Activated CD8-positive, alpha-beta T cell treated with anti-CD3 and anti-CD28 coated beads for 36 hours (primary cell): ENCODE measurements at places on chromosomes 13 and 19. TPM values are rescaled to one million over a fixed set of nuclear protein-coding genes. Genes with fewer than 3 reads are reported as not detected.
A peak's percentile ranks its signal among the peaks of the same experiment; 100 is the strongest.

The HSH2D gene
- total RNA-seq, result 25.5 TPM

The ZNF626 gene
- total RNA-seq, result 11.1 TPM

The SLC7A10 gene
- not detected for total RNA-seq

The CCL25 gene
- total RNA-seq, result not detected

The SLC27A5 gene
- total RNA-seq, result 26.6 TPM

The CCNE1 gene
- total RNA-seq, result 25.7 TPM

The NPAS1 gene
- 0.65 TPM for total RNA-seq

The SPC24 gene
- 70.9 TPM for total RNA-seq

DNA sequence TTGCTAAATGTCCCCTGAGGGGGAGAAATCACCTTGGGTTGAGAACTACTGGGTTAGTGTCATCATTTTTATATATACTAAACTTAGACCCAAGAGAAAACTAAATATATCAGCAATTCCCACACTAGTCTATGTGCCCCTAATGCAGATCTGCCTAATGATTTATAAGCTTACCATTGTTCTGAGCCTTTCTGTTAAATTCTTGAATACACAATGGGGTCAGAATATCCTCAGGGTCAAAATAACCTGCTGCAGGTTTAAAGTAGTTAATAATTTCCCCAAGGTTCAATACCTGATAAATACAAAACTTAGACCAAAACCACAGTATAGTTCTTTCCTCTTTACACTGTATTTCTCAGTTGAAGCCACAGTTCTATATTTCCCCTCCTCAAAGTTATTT, 4.6 kb downstream of the VWA8 start:
- no peak overlapping the region for H3K4me3 ChIP-seq
- no peak overlapping the region for H3K27ac ChIP-seq
- H3K27me3 ChIP-seq, result no peaks in the 10 kb centered on the region
- peaks cover 16% of the 10 kb centered on the region for H3K36me3 ChIP-seq
- DNase-seq, result no peak
- H3K4me1 ChIP-seq, result peaks cover 53% of the 10 kb centered on the region

GRCh38 chr19:2175742-2176141, 12.0 kb downstream of the DOT1L start:
- no peaks in the 10 kb centered on the region for H3K27me3 ChIP-seq
- no peak overlapping the region for H3K4me3 ChIP-seq
- peaks cover 43% of the 10 kb centered on the region for H3K4me1 ChIP-seq
- H3K27ac ChIP-seq, result no peak overlapping the region
- H3K36me3 ChIP-seq, result peaks cover 31% of the 10 kb centered on the region

DNA sequence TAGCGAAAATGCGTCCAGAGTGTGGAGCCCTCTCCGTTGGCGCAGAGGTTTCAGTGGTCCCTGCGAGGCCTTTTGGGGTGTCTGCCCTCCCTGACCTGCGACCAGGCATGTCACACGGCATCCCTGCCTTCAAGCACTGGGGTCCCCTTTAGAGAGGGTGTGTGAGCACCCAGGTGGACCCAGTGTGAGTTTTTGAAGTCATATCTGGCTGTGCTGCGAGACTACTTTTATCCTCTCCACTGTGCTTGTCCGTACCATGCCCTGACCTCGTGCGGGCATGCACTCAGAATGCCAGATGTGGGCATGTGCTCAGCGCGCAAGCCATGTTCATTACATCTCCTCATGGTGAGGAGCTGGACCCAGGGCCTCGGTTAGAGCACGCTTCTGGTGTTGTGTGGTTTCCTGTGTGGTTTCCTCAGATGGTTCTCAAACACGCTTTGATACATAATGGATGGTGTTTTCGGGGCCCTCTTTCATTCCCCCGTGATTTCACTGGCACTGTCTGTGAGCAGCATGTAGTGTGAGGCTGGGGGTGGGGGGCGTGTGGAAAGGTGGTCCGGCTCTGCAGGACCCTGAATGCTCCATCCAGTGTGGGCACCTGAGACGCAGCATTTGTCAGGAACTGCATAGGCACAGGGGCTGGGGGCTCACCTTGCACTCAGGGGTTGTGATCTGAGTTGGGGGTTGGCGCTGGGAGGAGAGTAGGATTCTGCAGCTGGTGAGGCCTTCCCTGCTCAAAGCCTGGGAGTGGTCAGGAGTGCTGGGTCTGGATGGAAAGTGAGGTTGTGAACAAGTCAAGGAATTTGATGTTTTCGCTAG, 2.3 kb downstream of the TFDP1 start:
- peak overlapping the region; percentile 87 for H3K4me3 ChIP-seq
- DNase-seq, result peak; percentile 26
- H3K27me3 ChIP-seq, result no peaks in the 10 kb centered on the region
- peaks cover 40% of the 10 kb centered on the region for H3K4me1 ChIP-seq
- H3K27ac ChIP-seq, result peak overlapping the region; percentile 57

DNA sequence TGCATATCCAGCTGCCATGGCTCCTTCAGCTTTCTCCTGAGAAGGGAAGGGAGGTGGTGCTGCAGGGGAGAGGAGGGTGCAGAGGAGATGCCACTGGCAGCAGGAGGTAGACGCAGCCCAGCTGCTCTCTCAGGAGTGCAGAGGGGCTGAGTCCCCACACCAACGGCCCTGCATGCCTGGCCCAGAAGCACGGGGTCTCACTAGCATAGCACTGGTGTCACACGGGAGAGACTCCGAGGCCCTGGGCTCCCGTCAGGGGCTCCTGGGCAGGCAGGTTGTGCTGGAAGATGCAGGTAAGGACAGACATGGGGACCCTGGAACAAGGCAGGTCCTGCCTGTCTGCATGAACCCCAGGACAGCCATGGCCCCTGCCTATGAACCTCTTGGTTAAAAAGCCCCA, 80.1 kb downstream of the C1QTNF9 start:
- no peaks in the 10 kb centered on the region for H3K27me3 ChIP-seq
- H3K27ac ChIP-seq, result no peak overlapping the region
- H3K4me1 ChIP-seq, result no peaks in the 10 kb centered on the region

GRCh38 chr13:69946511-69946910, 161.1 kb upstream of the ATXN8OS start:
- no peaks in the 10 kb centered on the region for H3K4me1 ChIP-seq
- H3K27ac ChIP-seq, result no peak overlapping the region
- no peaks in the 10 kb centered on the region for H3K27me3 ChIP-seq
- no peak overlapping the region for H3K4me3 ChIP-seq

GRCh38 chr19:6947745-6948144, 60.4 kb downstream of the ADGRE1 start:
- peak; percentile 80 for DNase-seq
- H3K4me3 ChIP-seq, result no peak overlapping the region
- no peaks in the 10 kb centered on the region for H3K27me3 ChIP-seq
- peaks cover 17% of the 10 kb centered on the region for H3K4me1 ChIP-seq

- H3K27ac ChIP-seq, result no peak overlapping the region
- peaks cover 75% of the 10 kb centered on the region for H3K4me1 ChIP-seq
- no peak for DNase-seq
- no peaks in the 10 kb centered on the region for H3K27me3 ChIP-seq
- no peak overlapping the region for H3K4me3 ChIP-seq
- peaks cover 24% of the 10 kb centered on the region for H3K36me3 ChIP-seq
Measured at GRCh38 chr19:16621165-16621800, 6.7 kb downstream of the MED26 start.

DNA sequence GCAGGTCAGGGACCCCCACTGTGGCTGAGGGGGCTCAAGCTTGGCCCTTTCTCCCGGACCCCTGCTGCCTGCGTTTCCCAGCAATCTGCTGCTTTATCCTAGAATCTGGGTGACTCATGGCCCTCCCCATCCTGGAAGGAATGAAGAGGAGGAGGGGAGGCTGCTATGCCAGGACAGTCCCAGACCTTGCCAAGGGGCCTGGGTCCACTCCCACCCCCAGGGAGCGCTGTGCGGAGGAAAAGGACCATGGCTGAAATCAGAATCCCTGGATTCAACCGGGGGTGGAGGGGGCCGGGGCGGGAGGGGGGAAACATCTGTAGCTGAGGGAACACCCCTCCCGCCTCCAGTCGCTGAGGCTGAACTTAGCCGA, 20.5 kb downstream of the ZNF114 start:
- no peak overlapping the region for H3K4me3 ChIP-seq
- peaks cover 8% of the 10 kb centered on the region for H3K4me1 ChIP-seq
- no peak overlapping the region for H3K27ac ChIP-seq

GRCh38 chr19:33290956-33291622, 11.2 kb downstream of the CEBPA start:
- no peak for DNase-seq
- no peak overlapping the region for H3K27ac ChIP-seq
- no peak overlapping the region for H3K4me3 ChIP-seq
- no peaks in the 10 kb centered on the region for H3K36me3 ChIP-seq
- H3K27me3 ChIP-seq, result peaks cover 21% of the 10 kb centered on the region
- H3K4me1 ChIP-seq, result peaks cover 4% of the 10 kb centered on the region

- peaks cover 23% of the 10 kb centered on the region for H3K27me3 ChIP-seq
- H3K36me3 ChIP-seq, result no peaks in the 10 kb centered on the region
- no peak overlapping the region for H3K4me3 ChIP-seq
- H3K27ac ChIP-seq, result no peak overlapping the region
Measured at GRCh38 chr13:95536632-95537241, 15.8 kb upstream of the CLDN10 start.

DNA sequence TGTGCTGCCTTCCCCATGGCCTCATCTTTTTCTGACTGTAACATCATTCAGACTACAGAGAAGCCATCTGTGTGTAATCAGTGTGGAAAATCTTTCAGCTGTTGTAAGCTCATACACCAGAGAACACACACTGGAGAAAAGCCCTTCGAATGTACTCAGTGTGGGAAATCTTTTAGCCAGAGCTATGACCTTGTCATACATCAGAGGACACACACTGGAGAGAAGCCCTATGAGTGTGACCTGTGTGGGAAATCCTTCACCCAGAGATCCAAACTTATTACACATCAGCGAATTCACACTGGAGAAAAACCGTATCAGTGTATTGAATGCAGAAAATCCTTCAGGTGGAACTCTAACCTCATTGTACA, 17.2 kb upstream of the ZNF8 start:
- H3K27me3 ChIP-seq, result no peaks in the 10 kb centered on the region
- peaks cover 98% of the 10 kb centered on the region for H3K36me3 ChIP-seq
- H3K4me1 ChIP-seq, result no peaks in the 10 kb centered on the region
- no peak for DNase-seq
- H3K4me3 ChIP-seq, result no peak overlapping the region

GRCh38 chr19:36215276-36216123, 594 bp downstream of the ZNF146 start:
- no peak overlapping the region for H3K27ac ChIP-seq
- peaks cover 24% of the 10 kb centered on the region for H3K36me3 ChIP-seq
- H3K4me3 ChIP-seq, result no peak overlapping the region
- no peaks in the 10 kb centered on the region for H3K27me3 ChIP-seq
- H3K4me1 ChIP-seq, result peaks cover 27% of the 10 kb centered on the region
- peak; percentile 68 for DNase-seq
